ENCODE measurements at places on chromosomes 2 and 18. TPM values are rescaled to one million over a fixed set of nuclear protein-coding genes. Genes with fewer than 3 reads are reported as not detected.

The ANKRD44 gene
- 16.0 TPM for total RNA-seq

The MYO5B gene
- 16.2 TPM for total RNA-seq

The IL36RN gene
- not detected for total RNA-seq

The CTNNA2 gene
- not detected for total RNA-seq

The CCT4 gene
- total RNA-seq = 406 TPM

The CREB1 gene
- 31.1 TPM for total RNA-seq

The WDR75 gene
- 99.1 TPM for total RNA-seq

The POU3F3 gene
- total RNA-seq = not detected

The MAP3K19 gene
- not detected for total RNA-seq

The ALPG gene
- total RNA-seq = not detected

The PRSS56 gene
- not detected for total RNA-seq

The OSR1 gene
- not detected for total RNA-seq

The TMEM182 gene
- 8.3 TPM for total RNA-seq

Data from HT1080 (cell line).